ENCODE measurements at places on chromosomes 1 and 21.

DNA sequence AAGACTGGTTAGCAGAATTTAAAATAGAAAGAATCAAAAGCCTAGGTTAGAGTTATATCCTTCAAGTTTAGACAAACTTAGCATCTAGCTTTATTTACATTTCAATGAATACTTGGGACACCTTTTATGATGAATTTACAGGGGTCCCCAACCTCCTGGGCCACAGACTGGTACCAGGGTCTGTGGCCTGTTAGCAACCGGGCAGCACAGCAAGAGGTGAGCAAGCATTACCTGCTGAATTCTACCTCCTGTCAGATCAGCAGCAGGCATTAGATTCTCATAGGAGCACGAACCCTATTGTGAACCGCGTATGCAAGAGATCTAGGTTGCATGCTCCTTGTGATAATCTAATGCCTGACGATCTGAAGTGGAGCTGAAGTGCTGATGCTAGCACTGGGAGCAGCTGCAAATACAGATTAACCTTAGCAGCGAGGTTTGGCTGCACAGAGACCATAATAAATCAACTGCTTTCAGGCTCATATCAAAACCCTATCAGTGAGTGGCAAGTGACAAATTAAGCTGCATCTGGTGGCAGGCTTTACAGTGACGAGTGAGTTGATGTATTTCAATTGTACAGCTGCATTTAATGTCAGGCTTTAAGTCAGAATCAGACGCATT lies 82.0 kb downstream of the UCHL5 start:
- DNase-seq = no peak

DNA sequence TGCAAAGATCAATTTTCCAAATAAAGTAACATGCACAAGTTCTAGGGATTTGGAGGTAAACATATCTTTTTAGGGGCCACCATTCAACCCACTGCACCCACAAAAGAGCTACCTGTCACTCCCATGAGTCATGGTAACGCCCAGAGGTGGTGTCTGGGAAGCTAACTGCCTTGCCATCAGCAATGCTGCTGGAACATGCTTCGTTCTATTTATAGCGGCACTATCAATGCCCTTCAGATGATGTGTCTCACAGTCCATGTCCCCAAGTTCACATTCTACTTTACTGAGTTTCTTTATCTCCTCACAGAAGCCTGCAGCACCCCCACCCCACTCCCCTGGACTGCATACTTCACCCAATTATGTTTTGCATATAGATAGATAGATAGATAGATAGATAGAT lies 95.4 kb downstream of the LPAR3 start:
- DNase-seq = no peak

DNA sequence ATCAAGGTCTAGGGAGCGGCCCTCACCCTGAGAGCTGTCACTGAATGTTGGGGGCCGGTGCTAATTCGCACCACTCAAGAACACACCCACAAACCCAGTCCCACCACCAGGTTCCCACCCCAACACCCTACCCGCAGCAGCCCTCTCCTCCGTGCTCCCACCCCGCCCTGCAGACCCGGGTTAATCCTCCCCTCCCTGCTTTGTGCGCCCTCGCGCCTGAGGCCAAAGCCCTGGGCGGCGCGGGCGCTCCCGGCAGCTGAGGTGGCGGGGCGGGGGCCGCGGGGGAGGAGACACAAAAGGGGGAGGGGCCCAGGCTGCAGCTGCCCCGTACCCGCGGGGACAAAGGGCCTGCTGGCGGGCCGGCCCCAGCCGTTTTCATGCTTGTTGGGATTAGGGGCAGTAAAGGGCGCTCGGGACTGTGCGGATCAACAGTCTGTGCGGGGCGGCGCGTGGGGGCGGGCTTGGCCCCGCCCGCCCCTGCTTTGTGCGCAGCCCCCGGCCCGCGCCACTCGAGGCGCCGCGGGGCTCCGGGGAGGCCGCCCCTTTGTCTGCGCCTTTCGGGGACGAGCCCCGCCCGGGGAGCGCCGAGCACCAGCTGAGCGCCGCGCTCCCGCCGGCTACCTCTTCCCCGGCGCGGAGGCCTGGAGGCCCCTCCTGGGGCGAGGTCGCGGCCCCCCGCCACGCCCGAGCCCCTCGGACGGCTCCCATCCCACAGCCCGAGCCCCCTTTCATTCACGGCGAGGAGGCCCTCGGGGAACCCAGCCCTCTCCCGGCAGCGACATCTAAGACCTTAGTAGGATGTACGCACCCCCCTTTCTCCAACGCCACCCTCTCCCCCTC lies 10.9 kb downstream of the C1orf216 start:
- no peak for DNase-seq

DNA sequence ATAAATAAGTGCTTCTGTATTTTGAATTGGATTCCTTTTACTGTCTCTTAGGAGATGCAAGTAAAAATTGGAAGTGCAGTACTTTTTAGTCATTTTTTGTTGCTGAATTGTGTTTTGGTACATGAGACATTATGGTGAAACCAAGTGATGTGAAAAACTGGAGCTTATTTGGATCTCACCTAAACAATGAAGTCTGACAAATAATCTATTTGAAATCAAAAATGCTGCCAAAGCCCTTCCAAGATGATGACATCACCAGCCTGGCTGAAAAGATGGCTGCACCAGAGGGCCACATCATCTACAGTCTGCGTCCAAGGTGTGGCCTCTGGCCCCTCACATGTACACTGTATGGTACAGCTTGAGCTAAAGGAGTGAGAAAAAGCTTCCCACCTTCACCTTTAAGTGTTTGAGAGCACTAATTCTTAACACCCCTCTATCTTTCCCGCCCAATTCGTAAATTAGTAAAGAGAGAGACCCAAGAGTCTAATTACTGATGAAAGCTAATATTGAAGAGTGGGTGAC lies 192.5 kb upstream of the ST6GALNAC5 start:
- no peak for DNase-seq

DNA sequence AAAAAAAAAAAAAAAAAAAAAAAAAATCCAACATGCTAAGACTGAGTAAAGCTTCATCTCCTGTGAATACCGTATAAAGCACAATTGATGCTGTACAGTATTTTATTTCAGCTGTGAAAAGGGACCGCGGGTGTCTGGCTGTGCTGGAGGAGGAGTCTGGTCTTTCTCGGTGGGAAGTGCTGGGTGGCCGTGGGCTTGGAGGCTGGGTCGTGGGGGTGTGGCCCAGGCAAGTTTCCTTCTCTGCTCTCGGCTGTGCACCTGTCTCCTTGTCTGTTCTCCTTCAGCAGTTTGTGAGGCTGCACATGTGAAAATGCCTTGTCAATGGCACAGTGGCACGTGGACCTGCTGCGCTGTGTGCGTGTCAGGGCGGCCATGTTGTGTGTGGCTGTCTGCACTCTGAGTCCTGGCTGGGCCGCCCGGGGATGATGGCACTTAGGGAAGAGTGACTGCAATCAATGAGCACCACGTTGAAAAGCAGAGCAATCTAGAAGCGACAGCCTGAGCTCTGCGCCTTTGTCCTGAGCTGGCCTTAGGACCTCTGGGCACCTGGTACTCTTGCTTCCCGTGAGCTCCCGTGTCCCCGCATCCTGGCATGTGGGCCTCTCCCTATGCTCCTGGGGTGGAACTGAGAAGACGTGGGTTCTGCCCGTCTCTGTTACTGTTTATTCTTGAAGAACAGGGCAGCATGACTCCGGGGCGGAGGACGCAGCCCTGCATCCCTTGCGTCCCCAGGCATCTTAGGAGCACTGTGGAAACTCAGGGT lies 14.5 kb downstream of the AGPAT3 start:
- DNase-seq = no peak

DNA sequence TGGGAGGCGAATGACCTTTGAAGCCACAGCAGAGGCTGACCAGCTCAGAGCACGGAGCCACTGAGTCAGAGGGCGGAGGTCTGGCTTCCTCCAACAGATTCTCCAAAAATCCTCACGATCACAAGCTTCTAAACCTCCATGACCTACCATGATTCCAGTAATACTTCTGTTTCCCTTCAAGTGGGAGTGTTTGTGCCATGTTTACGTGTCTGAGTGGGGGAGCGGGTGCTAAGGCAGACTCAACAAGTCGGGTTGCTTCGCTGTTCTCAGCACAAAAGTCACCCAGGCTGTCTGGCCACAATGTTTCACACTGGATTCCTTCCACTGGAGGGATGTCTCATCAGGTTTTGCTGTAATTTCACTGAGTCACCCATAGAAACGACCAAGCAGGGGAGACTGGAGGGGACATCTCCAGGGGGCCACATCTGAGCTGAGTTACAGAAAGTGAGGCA lies 86.2 kb downstream of the SLC66A1 start:
- peak; percentile 74 for DNase-seq

GRCh38 chr1:178541829-178542553 lies 29.1 kb downstream of the TEX35 start:
- no peak for DNase-seq

GRCh38 chr21:38980416-38981313 lies 174.9 kb downstream of the ETS2 start:
- no peak for DNase-seq

GRCh38 chr21:46188226-46189212 lies 4.3 kb upstream of the SPATC1L start:
- no peak for DNase-seq

DNA sequence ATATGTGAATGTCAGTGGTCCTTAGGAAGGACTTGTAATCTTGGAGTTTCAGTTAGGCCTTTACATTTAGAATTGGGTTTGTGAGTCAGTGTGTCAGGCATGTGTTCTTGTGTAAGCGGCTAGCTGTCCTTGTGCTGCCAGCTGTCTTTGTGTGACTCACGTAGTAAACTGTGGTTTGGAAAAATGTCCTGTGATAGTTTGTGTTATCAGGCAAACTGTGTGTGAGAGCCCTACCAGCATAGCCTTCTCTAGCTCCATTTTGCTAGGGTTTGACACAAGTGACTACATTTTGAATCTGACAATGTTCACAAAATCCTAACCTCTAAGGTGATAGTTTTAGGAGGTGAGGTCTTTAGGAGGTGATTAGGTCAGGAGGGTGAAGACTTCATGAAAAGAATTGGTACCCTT lies 6.9 kb upstream of the SLC35D1 start:
- no peak for DNase-seq

DNA sequence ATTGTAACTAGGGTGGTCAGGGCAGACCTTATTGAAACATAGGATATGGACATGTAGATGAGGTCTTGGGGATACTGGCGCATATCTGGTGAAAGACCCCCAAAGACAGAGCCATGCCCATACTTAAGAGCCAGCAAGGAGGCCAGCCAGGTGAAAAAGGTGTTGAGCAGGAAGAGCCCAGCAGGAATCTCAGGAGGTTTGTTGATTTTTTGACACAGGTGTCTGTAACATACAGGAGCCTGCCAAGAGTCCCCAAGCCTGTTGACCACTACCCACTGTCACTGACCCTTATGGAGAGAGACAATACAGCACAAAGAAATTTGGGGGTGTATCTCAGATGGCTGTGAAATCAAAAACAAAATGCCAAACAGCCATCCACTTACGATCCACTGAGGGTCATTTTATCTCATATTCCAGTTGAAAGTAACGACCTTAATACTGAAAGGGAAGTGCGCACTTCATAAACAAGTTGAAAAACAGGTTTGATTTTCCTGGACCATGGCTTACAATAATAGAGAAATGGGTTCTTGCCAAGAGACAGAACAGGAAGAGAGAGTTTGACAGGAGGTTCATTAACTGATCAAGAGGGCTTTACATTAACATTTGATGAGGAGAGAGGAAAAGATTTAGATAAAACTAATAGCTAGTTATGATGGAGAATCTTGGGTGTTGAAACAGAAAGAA lies 163.6 kb downstream of the GLUL start:
- DNase-seq = no peak

- no peak for DNase-seq
Measured at GRCh38 chr1:116126281-116126680, 15.1 kb downstream of the MAB21L3 start.

GRCh38 chr1:52707927-52708655 lies 9.9 kb upstream of the COA7 start:
- no peak for DNase-seq

- no peak for DNase-seq
Measured at GRCh38 chr1:215056584-215056983, 26.0 kb upstream of the KCNK2 start.

GRCh38 chr1:77718181-77718580 lies 35.7 kb upstream of the ZZZ3 start:
- no peak for DNase-seq

- DNase-seq = no peak
Measured at GRCh38 chr1:44616284-44616990, 57.8 kb downstream of the TMEM53 start.

- DNase-seq = peak; percentile 49
Measured at GRCh38 chr1:206507284-206508129, at the start of gene RASSF5. RASSF5 (plus strand) TSS chr1:206507531; CDS start chr1:206507603, 72 bp downstream.

DNA sequence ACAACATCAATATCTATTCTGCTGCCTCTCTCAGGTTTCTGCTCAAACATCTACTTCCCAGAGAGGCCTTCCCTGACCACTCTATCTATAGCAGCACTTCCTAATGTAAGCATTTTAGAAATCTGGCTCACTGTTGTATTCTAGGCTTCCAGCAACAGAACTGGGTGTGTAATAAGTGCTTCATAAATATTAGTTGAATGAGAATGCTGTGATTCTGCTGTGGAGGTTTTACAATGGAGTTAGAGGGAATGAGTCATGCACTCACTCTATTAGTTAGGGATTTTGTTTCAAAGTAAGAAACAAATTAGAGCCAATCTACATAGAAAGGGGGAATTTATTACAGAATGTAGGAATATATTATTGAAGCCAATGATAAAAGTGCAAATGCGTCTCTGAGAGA lies 38.6 kb upstream of the SLC35F3 start:
- no peak for DNase-seq

DNA sequence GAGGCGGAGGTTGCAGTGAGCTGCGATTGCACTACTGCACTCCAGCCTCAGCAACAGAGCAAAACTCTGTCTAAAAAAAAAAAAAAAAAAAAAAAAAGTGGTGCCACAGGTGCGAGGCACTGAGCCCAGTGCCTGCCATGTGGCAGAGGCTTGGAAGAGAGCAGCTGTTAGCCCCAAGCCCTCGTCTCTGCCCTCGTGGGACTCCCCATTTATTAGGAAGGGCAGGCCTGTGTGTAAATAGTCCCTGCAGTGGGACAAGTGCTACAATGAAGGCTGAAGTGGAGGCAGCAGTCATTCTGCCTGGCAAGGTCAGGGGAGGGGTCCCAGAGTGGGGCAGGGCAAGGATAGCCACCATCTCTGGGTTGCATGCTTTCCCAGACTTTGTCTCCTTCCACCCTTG lies 6.5 kb downstream of the RPS6KA1 start:
- DNase-seq = no peak

- DNase-seq = no peak
Measured at GRCh38 chr21:10430005-10430404, 91.4 kb upstream of the TPTE start.
